ENCODE measurements at places on chromosomes 6 and 20.

GRCh38 chr6:165976684-165977083 is 191.0 kb downstream of the TBXT start:
- no peak for DNase-seq

DNA sequence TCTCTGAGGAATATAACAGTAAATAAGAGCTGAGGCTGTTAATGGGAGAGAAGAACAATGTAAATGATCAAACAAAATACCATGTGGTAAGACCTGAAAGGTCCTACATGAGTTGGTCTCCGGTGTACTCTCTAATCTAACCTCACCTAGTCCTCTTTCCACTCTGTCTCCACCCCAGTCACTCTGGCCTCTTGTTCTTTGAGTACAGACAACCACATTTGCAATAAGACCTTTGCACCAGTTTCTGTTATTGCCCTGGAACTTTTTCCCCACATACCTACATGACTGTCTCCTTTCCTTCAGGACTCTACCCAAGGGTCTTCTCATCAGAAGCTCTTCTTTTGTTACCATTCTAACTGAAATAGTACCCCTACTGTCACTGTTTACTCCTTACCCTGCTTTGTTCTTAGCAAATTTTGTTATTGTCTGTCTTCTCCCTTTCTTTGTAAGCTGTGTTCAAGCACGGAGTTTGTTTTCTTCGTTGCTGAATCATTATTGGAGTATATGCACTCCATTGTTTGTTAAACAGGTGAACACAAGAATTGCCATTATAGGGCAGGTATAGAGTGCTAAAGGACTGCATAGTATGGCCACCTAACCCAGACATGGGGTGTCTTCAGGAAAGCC is 37.3 kb downstream of the MAPK14 start:
- DNase-seq, result no peak

DNA sequence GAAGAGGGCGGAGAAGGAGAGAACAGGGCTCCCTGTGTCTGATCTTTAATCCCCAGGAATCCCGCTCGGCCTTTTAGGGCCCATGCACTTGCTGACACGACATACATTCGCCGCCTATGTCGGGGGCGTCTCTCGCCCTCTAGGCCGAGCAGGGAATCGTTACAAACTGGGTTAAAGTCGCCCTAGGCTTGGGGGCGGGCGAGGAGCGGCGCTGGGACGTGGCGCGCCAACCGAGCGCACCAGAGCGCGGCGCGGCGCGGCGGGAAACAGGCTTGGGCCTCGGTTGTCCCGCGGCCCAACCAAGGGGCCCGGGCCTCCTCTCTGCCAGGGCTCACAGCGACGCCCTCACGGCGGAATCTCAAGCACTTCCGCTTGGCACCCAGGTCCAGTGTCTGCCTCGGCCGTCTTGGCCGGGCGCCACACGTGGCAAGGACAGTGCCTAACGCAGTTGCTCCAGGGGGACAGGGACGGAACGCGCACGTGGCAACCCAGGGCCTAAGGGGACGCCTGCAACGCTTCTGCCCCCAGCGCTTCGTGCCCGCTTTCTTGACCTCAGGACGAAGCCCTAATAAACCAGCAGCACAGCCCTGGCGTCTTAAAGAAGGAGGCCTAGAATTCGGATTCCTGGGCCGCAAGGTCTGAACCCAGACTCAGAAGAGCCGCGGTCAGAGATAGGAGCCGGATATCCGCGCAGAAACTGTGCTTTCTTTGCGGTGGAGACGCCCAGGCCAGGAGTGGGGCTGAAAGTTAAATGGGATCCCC is 71.5 kb downstream of the NCR2 start:
- no peak for DNase-seq

- DNase-seq, result no peak
Observed at GRCh38 chr6:20202324-20202658, 10.0 kb downstream of the MBOAT1 start.

DNA sequence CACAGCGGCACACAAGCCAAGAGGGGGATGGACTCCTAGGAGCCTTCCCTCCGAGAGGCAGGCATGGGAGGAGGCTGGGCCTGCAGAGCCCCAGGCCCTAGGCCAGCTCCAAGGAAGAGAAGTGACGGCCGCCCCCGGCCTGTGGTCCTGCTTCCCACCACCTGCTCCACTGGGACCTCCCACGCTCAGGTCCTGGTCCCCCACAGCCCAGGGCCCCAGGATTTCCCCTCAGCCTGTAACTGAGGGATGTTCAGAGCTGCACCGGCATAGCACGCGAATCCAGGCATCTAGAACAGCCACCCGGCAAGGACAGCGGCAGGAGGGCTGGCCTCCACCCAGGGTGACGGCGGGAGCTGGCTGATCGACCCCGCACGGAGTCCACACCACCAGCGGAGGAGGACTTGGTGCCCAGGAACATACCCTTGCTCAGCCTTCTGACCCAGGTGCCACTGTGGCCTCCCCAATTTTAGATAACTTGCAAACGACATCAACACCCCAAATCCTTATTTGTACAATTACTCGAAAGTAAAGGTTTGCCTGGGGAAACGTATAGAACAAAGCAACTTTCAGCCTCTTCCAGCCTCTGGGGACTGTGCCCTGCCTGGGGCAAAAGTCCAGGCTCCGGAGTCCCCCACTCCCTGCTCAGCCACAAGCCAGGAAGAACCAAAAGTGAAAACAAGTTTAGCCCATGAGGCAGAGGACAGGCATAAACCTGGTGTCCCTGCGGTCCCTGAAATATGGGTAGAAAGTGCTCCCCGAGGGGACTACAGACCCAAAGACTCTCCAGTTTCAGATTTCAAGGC is 3.5 kb downstream of the GATA5 start:
- DNase-seq, result no peak

DNA sequence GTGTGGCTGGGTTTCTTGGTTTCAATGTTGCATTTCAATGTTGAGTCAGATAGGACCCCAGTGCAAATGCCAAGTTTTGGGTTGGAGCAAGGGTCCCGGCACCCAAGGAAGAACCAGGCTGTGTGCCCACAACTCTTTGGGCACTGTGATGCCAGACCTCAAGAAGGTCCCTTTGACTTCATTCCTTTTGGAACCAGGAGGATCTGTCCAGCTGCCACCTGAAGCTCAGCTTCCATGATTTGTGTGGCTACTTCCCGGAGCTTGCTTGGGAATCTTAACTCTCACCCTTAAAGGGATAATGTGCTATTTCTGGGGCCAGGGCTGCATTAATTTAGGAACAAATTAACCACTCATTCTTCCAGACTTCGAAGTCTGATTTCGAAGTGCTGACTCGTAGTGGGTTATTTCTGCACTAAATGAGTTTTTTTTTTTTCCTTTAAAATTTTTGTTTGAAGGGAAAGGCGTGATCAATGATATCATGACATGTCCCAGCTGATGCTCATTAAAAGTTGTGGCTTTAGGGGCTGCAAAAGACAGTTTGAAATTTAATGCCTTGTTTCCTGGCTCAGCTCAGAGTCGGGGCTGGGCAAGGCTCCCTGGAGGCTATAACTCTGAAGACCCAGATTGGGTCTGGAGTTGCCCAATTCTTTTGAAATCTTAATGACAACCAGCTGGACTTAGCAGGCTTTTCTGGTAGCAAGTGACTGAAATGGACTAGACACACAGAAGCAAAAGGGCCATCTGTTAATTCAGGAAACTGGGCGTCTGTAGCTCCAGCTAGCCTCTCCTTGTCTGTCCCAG is 24.0 kb upstream of the PHACTR3 start:
- peak; percentile 88 for DNase-seq

DNA sequence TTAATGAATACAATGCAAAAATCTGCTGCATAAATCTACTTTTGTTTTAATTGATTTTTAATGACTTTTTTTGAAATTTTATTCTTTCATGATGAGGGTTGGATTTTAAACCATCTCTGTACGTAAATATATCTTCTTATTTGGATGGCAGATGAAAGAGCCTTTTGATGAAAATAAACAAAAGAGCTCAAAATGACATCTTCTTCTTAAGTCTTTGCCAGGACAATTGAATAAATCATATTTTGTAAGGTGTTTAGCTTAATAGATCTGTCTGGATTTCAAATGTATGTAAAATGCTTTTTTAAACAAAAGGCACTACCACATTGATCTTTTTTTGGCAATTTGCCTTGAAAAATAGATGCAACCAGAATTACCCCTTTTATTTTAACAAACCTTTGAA is 39.3 kb downstream of the KIF6 start:
- no peak for DNase-seq

- DNase-seq, result peak; percentile 12
Observed at GRCh38 chr6:15876406-15876805, 213.6 kb upstream of the DTNBP1 start.

DNA sequence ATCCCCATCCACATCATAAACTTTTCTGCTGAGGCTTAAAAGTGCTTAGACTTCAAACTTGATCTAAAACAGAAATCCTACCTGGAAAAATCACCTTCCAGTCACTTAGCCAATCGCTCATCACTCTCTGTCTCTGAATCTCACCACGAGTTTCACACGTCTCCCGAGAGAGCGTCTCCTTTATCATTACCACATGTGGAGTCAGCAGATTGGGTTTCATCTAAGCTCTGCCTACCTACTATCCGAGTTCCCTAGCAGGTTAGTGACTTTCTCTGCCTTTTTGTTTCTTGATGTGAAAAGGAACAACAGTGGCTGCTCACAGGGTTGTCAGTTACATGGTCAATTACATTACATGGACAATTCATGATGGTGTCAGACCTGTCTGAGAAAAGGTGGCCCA is 286.2 kb downstream of the ESR1 start:
- DNase-seq, result no peak

- DNase-seq, result no peak
Observed at GRCh38 chr6:13725570-13725969, 13.9 kb upstream of the RANBP9 start.

DNA sequence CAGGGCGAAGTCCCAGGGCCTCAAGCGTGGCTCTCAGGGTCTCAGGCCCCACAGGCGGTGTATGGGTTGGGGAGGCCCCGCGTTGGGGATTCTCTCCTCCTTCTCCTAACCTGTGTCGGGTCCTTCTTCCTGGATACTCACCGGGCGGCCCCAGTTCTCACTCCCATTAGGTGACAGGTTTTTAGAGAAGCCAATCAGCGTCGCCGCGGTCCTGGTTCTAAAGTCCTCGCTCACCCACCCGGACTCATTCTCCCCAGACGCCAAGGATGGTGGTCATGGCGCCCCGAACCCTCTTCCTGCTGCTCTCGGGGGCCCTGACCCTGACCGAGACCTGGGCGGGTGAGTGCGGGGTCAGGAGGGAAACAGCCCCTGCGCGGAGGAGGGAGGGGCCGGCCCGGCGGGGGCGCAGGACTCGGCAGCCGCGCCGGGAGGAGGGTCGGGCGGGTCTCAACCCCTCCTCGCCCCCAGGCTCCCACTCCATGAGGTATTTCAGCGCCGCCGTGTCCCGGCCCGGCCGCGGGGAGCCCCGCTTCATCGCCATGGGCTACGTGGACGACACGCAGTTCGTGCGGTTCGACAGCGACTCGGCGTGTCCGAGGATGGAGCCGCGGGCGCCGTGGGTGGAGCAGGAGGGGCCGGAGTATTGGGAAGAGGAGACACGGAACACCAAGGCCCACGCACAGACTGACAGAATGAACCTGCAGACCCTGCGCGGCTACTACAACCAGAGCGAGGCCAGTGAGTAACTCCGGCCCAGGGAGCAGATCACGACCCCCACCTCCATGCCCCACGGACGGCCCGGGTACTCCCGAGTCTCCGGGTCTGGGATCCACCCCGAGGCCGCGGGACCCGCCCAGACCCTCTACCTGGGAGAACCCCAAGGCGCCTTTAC is at the start of gene HLA-G:
Gene HLA-G (plus strand): TSS at position 247 of the 892 bp plus-strand sequence. CDS start 20 bp downstream, at position 267.
- DNase-seq, result no peak

DNA sequence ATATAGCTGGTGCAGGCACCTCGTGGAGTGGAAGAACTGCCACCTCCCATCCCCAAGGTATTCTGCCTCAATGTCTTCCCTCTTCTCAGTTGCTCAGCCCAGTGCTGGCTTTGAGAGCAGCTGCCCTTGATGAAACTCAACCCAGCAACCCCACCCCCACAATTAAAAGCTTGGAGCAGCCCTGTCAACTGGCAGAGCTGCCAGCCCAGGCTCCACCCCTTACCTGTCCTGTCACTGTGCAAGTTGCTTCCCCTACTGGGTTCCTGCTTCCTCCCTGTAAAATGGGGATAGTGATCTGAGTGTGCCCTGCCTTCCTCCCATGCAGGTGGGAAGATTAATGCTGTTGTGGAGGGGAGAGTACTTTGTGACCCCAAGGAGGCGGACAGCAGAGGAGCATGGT is 4.5 kb downstream of the TMEM63B start:
- no peak for DNase-seq

GRCh38 chr20:64222291-64222735 is 33.2 kb upstream of the PCMTD2 start:
- DNase-seq, result peak; percentile 43

- DNase-seq, result no peak
Observed at GRCh38 chr6:382883-383810, 8.4 kb upstream of the IRF4 start.

- no peak for DNase-seq
Observed at GRCh38 chr6:15644904-15645303, 17.9 kb downstream of the DTNBP1 start.

- DNase-seq, result no peak
Observed at GRCh38 chr6:151609146-151609902, 115.5 kb downstream of the CCDC170 start.

DNA sequence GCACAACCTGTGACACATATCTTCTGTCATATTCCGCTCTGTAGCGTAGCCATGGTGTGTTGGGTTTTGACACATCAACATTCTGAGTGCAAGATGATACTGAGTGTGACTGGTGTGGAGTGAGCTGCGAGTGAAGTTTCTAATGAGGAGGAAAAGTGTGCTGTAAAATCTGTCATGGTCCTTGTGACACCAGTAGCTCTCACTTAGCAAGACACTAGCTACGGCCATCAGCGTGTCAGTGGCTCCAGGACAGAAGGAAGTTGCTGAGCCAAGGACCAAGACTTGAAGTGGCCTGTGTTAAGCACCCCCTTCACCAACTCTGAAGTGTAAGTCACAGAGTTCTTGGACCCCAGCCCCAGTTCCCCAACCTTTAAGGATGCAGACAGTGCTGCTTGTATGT is 72.1 kb downstream of the TSHZ2 start:
- no peak for DNase-seq

DNA sequence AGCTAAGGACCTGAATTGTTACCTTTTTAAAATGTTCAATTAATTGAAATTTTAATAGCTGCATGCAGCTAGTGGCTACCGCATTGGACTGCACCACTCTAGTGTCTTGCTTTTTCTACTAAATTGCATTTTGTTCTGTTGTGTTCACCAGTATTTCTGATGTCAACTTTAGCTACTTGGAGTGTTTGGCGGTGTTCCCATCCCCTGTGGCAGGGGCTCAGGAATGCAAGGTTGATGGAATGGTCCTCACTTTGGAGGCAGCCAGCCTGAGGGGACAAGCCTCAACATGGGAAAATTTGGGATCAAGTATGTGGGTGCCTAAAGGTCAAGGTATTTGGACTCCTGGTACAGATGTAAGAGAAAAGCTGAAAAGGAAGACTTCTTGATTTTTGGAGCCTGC is 230.1 kb upstream of the PRND start:
- no peak for DNase-seq

DNA sequence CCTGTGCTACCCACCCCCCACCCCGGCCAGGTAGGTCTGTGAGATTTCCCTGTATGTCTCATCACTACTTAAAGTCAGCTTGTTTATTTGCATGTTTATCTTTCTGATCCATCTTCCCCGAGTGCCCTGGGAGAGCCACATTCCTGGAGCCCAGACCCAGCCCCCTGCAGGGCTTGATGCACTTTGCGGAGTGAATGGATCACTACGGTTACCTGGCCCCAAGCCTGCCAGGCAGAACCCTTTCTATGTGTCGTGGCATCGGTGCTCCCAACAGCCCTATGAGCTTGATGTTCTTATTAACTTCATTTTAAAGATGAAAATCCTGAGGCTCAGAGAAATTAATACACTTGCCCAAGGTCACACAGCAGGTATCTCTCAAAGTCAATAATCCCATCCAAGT is 13.6 kb upstream of the SLCO4A1 start:
- no peak for DNase-seq

Data from AG20443 (cell line).